ENCODE measurements at places on chromosomes 4 and X.

- no peak for DNase-seq
Observed at GRCh38 chrX:24325231-24325630, 11.4 kb upstream of the SUPT20HL2 start.

DNA sequence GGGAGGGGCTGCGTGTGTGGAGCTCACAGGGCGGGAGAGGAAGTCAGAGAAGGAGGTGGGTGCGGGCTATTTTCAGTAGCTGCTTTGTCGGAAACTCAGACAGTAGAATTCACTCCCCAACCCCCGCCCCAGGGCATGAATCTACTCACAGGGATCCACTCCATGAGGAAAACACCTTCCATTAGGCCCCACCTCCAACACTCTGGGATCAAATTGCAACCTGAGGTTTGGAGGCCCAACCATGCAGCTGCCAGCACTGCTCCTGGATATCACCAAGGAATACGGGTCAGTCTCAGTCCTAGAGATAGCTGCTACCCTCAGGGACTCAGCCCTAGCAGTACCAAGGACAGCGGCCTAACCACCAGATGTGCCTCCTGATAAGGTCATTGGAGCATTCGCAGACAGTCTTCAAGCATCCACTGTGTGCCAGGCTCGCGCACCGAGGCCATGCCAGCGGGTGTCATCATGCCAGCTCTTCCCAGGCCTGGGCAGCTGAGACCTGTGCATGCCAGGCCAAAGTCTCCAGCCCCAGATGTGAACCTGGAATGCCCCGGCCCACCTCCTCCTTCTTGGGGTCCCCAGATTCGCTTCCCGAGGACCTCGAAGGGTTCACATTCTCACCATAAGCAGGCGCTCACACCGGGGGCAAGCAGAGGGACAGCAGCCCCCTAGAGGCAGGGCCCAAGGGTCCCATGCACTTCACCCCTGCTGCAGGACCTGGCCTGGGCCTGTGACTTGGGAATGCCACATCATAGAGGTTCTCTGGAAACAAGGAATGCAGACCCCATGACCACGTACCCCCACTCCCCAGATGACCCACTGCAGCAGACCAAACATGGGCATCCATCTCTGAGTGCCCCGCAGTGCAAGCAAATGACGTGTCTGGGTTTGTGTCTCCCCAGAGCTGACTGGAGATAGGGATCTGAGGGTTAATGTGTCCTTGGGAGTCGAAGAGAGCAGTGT, 102.3 kb downstream of the ADRA2C start:
- DNase-seq, result peak; percentile 43

- DNase-seq, result no peak
Observed at GRCh38 chrX:19981947-19982346, 8.9 kb downstream of the BCLAF3 start.

- DNase-seq, result peak; percentile 55
Observed at GRCh38 chr4:1380368-1381151, 25.7 kb downstream of the NKX1-1 start.

- DNase-seq, result no peak
Observed at GRCh38 chr4:183635321-183635720, 23.7 kb downstream of the RWDD4 start.

- DNase-seq, result no peak
Observed at GRCh38 chr4:174631901-174632758, 109.8 kb upstream of the HPGD start.

DNA sequence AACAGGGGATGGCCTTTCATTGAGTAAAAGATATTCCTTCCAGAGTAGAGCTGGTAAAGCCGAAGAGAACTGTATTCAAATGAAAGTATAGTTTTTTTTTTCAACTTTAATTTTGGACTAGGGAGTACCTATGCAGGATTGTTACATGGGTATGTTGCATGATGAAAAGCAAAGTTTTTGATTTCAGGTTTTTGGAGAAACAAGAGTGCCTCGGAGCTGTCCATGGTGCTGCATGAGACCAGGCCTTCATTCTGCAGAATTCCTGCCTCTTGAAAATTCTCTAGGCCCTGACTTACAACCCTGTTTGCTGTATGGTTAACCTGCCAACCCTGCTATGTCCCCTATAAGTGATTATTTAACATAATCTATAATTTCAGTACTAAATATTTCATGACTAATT, 1065.7 kb upstream of the FTHL17 start:
- DNase-seq, result no peak

GRCh38 chr4:94169803-94170372, 37.8 kb upstream of the SMARCAD1 start:
- DNase-seq, result no peak

GRCh38 chr4:109560687-109561461, 828 bp downstream of the MCUB start:
- no peak for DNase-seq

DNA sequence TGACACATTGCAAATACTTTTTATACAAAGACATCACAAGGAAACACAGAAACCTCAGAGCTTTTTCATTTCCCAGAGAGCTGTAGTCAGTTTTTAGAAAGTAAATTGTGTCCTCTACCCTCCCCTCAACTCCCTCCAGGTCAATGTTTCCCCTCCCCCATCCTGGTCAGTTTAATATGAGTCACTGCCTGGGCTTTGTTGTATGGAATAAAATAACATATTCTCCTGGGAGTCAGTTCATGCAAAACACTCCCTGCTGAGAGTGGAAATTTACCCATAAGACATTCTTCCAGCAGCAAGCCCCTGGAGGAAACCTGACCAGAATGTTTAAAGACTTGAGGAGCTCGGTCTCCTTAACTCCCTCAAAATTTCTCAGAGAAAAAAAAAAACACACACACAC, 270.1 kb upstream of the LDB2 start:
- no peak for DNase-seq

DNA sequence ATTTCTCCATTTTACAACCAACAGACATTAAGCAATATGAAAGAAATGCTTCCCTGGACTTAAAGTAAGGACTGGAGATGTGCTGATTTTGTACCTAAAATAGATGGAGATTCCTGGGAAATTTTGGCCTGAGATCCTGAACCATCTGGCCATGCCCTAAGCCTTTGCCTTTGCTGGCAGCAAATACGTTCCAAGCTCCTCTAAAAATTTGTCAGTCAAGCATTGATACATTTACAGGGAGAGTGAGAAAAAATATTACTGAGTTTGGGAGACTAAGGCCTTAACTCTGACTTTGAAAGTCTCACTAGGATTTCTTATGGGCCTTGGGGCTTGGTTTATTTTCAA, 63.9 kb downstream of the FHDC1 start:
- DNase-seq, result no peak

- peak; percentile 52 for DNase-seq
Observed at GRCh38 chrX:1465286-1466231, 12.8 kb upstream of the ASMTL start.

GRCh38 chr4:128380306-128380705, 92.7 kb upstream of the PGRMC2 start:
- DNase-seq, result no peak

GRCh38 chr4:138815811-138816210, 199.8 kb upstream of the NOCT start:
- DNase-seq, result no peak

DNA sequence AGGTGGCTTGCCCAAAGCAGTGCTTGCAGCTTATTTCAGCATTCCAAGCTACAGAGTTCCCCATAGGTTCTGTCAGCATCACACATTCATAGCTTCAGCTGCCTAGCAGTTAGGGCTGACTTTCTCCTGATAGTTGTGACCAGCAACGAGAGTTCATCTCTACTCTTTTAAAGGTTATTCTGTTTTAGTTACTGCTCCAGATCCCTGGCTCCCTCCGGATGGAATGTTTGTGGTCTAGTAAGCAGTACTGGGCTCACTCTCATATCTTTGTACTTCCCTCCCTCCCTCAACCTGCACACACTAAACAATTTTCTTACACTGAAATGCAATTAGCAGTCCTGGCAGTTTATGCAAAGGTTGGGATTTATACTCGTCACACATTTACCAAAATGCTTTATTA, 43.9 kb downstream of the PTTG2 start:
- no peak for DNase-seq

DNA sequence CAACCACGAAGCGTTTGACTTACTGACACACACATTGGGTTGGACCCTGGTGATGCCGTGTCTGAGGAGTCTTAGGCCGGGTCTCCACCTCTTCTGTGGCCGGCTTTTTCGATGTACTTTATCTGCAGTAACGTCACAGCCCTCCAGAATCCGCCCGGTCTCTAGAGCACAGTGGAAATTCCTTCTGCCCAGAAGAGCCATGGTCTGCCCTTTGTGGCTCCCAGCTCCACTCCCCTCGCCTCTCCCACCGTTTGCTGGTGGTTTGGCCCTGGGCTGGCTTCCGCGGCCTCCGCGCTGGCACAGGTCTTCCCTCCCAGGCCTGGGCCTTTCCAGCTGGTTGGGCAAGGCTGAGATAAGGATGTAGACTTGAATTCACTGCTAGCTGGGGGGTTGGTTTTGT, 4.3 kb downstream of the MAEA start:
- DNase-seq, result no peak

GRCh38 chr4:70239884-70240591, 2.4 kb upstream of the CSN3 start:
- no peak for DNase-seq

DNA sequence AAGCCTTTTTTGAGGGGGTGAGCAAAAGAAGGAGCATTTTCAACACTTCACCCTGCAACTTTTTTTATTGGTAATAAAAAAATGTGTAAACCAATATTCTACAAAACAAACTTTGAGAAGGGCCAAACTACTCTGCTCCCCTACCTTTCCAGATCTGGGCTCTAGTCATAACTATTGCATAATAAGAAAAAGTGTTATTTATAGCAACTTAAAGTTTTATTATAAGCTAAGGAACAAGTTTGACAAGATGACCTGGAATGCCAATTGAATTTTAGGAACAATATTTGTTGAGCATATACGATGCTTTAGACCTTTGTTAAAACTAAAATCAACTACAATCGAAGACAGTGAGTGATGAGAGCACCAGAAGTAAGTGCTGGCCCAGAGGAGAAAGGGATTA, 409.6 kb downstream of the IL15 start:
- no peak for DNase-seq

- DNase-seq, result no peak
Observed at GRCh38 chr4:118866442-118866841, 22.2 kb upstream of the SYNPO2 start.

DNA sequence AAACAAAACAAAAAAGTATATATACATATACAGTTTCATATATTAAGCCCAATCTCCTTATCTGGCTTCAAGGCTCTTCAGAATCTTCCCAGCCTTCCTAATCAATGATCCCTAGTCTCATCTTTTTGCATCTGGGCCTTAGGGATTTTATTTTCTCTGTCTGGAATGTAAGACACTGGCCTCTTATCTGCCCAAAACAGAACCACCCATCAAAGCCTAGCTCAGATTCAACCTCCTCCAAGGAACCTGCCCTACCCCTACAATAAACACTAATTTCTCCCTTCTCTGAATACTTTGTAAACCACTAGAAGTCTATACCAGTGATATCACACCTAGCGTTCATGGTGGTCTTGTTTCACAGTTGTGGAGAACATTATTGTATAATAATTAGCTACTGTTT, 23.2 kb upstream of the GAB1 start:
- no peak for DNase-seq

DNA sequence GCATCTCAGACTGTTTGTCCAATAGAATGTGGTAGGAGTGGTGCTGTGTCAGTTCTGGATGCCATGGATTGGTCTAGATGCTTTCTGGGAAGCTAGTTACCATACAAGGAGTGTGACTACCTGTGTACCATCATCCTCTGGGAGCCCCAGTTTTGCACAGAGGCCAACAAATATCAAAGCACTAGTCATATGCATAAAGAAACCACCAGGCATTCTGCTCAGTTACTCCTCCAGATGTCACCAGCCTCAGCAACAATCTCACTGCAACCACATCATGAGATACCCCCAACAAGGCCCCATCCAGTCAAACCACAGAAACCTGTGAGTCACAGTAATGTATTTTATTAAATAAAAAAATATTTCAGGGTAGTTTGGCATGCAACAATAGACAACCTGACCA, 435.8 kb upstream of the CPEB2 start:
- DNase-seq, result no peak

- no peak for DNase-seq
Observed at GRCh38 chr4:136741468-136741867, 790.8 kb downstream of the PCDH18 start.

GRCh38 chrX:20224814-20225487, 41.8 kb downstream of the RPS6KA3 start:
- no peak for DNase-seq

DNA sequence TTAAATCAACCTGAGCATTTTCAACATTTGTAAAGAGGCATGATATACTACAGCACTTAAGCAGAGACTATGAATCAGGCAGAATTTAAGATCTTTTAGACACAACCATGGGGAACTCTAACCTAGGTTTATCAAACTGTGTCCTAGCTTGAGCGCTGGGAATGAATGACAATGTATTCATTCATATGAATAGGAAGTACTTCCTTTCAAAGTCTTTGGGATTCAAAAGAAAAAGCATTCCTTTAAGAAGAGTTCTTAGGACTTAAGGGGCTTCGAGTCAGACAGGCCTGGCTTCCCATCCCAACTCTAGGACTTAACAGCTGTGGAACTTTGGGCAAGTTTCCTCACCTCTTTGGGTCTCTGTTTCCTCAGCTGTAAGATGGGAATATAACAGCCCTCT, 104.6 kb downstream of the ANAPC4 start:
- DNase-seq, result no peak

DNA sequence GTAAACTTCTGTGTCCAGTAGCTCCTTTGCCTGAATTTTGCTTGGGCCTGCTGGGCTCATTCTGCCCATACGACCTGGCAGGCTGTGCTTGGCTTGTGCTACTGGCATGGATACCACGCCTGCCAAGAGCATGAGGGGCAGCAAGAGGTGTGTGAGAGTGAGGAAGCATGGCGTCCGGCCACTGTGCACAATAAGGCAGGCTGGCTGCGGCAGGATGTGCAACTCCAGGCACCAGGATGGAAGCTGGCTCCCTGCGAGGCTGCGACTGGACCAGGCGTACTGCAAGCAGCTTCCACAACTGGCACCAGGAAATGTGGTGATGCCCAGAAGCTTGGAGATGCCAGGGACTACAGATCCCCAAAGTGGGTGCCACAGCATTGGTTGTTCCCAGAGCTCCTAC, 709.3 kb downstream of the PCDH18 start:
- DNase-seq, result no peak

- no peak for DNase-seq
Observed at GRCh38 chr4:19030048-19030447, 1008.5 kb upstream of the LCORL start.

- no peak for DNase-seq
Observed at GRCh38 chr4:155962767-155963166, 9.1 kb upstream of the CTSO start.

DNA sequence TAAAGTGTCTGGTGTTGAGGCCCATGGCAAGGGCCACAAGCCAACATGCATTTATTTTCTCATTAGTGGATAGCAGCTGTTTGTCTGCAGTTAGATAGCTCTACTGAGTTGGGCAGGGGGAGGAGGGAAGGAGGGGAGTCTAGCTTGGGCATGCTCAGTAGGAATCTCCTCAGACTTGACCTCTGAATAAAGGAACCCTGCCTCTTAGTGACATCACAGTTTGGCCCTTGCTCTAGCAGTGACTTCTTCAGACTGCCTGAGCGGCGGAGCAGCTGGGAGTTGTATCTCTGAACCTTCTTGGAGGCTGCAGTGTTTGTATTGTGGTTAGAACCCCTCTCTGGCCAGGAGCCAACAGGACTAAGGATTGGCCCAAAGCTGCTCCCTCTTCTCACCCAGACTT, 57.4 kb downstream of the BCORL1 start:
- no peak for DNase-seq

All from upper lobe of right lung (tissue), 1 donor.